Activated CD4-positive, alpha-beta T cell treated with anti-CD3 and anti-CD28 coated beads, Interleukin-2, amount 50 U/mL, for 24 hours (primary cell): ENCODE measurements at places on chromosomes 7 and 10.

DNA sequence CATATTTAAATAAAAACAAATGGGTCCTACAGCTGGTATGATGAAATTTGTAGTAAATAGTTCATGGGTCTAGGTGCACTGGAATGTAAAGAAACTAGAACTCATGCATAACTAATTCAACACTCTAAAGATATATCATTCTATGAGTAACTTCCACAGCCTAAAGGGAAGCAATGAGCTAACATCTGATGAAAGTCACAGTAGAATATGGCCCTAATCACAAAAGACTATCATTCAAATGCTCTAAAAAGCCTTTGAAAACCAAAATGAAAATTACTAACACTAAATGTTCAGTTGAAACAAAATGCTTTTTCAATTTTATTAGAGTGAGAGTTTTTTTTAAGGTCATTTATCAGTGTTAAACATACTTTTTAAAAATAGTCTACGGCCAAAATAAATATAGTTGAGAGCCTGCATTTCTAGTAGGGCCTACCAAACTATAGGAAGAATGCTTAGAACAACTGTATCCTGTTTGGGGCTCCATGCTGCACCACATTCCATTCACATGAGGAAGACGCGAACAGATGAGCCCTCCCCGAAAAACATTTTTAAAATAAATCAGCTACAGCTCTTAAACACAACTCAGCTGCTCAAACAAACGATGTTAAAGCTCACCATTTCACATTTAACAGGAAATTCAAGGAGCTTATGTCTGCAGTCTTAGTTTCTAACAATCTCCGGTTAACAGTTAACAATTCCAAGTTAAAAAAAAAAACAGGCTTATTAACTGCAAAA, 134.5 kb downstream of the NRBF2 start:
- DNase-seq, result no peak

GRCh38 chr7:90666186-90666585, 70.1 kb downstream of the CDK14 start:
- DNase-seq, result no peak

DNA sequence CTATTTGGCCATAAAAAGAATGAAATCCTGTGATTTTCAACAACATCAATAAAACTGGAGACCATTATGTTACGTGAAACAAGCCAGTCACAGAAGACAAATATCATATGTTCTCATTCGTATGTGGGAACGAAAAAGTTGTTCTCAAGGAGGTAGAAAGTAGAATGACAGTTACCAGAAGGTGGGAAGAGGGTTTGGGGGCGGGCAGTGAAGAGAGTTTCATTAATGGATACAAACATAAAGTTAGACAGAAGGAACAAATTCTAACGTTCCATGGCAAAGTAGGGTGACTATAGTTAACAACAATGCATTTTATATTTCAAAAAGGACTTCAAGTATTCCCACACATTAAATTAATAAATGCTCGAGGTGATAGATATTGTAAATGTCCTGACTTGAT, 97.4 kb downstream of the ZPBP start:
- DNase-seq, result no peak

- no peak for DNase-seq
These were observed 51.4 kb downstream of the CHRM2 start for GRCh38 chr7:136919820-136920219.

GRCh38 chr7:26096136-26096535, 55.9 kb upstream of the NFE2L3 start:
- no peak for DNase-seq

GRCh38 chr7:45599851-45600706, 25.9 kb downstream of the ADCY1 start:
- no peak for DNase-seq

- no peak for DNase-seq
These were observed 92.7 kb upstream of the GDF10 start for GRCh38 chr10:47207281-47207615.

DNA sequence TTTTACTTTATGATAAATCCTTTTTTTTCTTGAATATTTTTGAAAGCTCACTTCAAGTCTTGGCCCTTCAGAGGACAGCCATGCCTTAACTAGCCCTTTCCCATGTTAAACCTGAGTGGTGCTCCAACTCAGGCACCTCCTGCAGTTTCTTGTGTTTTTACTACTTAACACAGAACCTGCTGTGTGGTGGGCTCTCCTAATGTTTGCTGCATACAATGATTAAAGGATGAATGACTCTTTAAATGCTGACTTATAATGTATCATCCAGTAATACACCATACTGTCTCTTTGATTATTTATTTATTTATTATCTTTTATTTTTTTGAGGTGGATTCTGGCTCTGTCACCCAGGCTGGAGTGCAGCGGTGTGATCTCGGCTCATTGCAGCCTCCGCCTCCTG, 179.4 kb downstream of the SEMA3E start:
- no peak for DNase-seq

- no peak for DNase-seq
These were observed 154.9 kb upstream of the COL1A2 start for GRCh38 chr7:94239661-94240234.

DNA sequence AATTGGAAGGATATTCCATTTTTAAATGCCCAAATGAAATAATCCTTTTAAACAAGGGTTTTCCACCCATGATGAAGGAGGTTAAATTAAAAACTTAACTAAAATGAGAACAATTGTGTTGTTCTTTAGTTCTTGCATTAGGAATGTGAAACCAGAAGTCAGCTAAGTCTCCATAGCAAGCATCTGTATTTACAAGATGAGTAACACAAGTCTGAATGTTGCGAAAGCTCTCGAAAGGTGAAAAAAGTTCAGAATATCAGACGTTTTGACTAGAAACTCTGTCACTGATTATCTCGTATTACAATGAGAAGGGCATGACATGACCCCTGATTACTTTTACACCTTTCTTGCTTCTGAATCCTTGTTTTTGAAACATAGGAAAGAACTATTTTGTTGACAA, 149.6 kb downstream of the BICC1 start:
- no peak for DNase-seq

GRCh38 chr10:68861253-68861652, 33.9 kb downstream of the STOX1 start:
- no peak for DNase-seq

DNA sequence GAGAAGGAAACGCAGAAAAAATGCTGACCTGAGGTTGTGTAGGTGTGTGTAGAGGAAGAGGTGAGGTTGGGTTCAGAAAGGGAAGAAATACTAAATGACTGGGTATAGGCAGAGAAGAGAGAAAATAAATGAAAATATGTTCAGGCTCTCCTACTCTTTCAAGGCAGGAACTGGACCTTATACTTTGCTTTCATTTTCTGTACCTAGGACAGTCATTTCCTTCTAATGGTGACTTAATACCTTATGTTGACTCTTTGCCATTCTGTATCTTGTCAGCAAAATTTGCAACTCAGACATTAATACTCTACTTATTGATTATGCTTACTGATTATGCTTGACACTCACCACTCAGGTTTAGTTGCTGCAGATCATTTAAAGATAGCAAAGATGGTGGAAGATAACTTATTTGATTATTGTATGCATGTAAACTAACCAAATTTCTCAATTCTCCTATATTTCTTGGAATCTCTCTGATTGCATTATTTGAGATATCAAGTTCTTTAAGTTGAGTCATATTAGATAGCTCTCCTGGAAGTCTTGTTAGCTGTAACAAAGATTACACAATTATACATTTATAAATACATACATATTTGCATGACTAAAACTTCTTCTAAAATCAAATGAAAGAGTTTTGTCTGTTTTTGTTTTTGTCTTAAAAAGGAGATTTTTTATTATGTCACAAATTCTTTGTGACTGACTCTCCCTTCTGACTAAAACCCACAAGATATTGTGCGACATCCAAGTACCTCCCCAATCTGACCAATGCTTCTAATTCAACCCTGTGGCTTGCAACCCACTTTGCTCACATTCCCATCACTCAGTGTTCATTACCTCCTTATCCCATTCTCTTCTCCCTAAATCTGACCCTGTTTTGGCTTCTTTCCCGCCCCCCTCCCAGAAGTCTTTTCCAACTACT, 20.0 kb downstream of the LRRD1 start:
- no peak for DNase-seq

GRCh38 chr7:36440880-36441279, 51.2 kb downstream of the ANLN start:
- DNase-seq, result no peak

DNA sequence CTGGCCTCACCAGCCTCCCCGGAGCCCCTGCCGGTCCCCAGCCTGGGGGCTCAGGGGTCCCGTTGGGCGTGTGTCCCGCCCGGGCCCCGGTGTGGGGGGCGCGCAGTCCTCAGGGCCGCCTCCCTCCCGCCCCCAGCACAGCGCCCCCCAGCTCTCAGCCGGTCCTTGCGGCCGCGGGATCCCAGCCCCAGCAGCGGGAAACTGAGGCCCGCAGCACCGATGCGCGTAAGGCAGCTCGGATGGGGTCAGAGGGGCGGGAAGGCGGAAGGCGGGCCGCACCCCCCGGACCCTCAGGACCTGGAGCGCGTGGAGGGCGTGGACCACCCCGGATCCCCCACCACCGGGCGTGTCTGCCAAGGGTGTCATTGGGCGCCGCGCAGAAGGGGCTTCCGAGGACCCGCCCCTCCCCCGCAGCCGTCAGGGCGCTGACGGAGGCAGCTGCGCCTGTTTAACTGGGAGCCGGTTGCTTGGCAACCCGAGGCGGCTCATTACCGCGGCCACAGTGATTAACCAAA, 14.9 kb downstream of the UNCX start:
- DNase-seq, result no peak

DNA sequence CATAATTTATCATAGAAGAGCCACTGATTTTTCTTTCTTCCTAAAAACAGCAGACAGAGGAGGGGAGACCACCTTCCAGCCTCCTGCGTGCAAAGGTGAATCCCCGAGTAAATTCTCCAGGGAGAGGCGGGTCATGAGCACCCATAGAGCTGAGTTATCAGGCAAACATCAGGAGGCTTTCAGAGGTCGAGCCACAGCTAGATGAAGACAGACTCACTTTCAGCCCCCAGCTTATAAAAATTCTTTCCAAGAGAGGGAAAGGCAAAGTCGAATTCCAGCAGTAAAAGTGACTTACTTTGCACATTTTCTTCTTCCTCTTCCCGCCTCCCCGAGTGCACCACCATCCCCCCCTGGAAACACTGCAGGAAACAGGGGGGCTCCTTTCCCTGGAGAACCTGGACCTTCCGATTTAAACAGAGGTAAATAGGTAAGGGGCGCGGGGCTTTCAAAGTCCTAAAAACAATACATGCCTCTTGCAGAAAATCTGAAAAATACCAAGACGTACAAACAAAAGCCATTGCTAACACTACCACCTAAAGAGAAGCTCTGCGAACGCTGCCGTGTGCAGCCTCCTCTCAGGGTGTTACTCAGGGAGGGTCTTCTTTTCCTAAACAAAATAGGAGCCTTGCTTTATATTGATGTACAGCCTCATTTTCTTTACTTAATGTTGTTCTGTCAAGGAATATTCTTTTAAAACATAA, 163.8 kb downstream of the SVIL start:
- DNase-seq, result no peak

DNA sequence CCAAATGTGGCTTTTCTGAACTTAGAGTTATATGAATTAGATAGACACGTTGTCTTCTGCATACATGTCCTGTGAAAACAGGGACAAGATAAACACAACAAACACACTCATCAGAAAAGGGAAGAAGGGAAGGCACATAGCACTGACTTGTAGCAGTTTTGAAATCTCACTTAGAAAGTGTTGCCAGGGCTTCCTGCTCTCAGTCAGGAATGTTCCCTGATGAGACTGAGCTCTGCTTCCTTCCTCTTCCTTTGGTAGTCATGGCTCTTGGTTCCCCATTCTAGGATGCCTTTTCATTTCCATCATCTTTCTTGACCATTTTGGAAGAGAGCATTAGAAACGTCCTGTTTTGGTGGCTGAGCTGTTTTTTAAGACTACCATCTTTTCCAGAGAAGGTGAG, 233.8 kb upstream of the LYZL1 start:
- no peak for DNase-seq

- no peak for DNase-seq
These were observed 631 bp downstream of the OTUD1 start for GRCh38 chr10:23439452-23439960.

- DNase-seq, result no peak
These were observed 84.8 kb upstream of the GRM3 start for GRCh38 chr7:86558680-86559501.

GRCh38 chr10:47276576-47277351, 23.2 kb upstream of the GDF10 start:
- DNase-seq, result no peak

GRCh38 chr7:41053820-41054219, 649.1 kb downstream of the INHBA start:
- no peak for DNase-seq

GRCh38 chr7:94436018-94436604, 41.4 kb downstream of the COL1A2 start:
- DNase-seq, result peak; percentile 53

- no peak for DNase-seq
These were observed 26.7 kb upstream of the CRHR2 start for GRCh38 chr7:30708983-30709382.

- no peak for DNase-seq
These were observed 16.4 kb downstream of the ZNF488 start for GRCh38 chr10:47367646-47368045.

- no peak for DNase-seq
These were observed 22.8 kb upstream of the TTYH3 start for GRCh38 chr7:2608921-2609411.

GRCh38 chr7:158816271-158816670, 13.0 kb downstream of the ESYT2 start:
- no peak for DNase-seq

GRCh38 chr7:18572154-18572553, 76.6 kb downstream of the HDAC9 start:
- no peak for DNase-seq

GRCh38 chr10:16234916-16235315, 201.9 kb upstream of the PTER start:
- no peak for DNase-seq

DNA sequence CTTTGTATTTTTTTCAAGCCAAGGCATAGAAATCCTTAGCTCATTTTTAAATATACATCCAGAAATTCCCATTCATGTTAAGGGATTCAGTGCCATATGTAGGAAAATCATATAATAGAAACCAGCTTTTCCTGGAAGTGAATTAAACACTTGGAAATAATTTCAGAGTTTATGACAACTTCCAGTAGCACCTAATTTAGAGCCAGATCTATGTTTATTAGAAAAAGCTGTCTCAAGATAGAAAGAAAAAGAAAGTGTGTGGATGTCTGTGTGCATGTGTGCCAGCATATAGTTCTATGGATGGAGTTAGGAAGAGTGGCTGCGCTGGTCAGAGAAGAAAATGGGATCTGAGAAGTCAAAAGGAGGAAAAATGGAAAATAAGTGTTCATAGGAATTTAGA, 225.7 kb downstream of the DGKB start:
- DNase-seq, result no peak

DNA sequence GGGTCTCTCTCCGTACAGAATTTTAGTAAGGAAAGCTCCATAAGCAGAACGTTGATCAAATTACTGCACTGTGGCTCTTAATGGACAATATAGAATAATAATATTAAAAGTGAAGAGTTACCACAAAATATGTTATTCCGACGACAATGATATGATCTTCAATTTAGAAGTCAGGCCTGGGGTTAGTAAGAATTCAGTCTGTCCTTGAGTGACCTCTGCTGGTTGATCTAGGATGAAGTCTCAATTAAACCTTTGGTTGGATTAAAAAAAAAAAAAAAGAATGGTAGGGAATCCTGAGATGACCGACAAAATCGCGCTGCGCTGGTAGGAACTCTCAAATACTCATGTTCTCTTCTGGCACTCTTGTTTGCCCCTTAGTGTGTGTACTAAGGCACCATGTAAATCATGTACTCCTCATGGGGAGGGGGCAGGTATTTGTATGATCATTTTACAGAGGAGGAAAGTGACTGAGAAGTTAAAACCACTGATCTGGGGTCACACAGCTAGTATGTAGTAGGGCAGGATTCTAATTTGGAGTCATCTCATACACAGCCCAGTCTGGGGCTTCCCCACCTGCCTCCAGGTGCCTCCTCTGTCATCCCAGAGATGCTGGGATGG, 161.3 kb upstream of the NPVF start:
- no peak for DNase-seq
